ENCODE measurements at places on chromosomes 11 and 22.

GRCh38 chr11:637593-638521 is 788 bp downstream of the DRD4 start:
- DNase-seq: no peak

GRCh38 chr22:22578702-22579424 is 19.8 kb upstream of the PRAME start:
- no peak for DNase-seq

DNA sequence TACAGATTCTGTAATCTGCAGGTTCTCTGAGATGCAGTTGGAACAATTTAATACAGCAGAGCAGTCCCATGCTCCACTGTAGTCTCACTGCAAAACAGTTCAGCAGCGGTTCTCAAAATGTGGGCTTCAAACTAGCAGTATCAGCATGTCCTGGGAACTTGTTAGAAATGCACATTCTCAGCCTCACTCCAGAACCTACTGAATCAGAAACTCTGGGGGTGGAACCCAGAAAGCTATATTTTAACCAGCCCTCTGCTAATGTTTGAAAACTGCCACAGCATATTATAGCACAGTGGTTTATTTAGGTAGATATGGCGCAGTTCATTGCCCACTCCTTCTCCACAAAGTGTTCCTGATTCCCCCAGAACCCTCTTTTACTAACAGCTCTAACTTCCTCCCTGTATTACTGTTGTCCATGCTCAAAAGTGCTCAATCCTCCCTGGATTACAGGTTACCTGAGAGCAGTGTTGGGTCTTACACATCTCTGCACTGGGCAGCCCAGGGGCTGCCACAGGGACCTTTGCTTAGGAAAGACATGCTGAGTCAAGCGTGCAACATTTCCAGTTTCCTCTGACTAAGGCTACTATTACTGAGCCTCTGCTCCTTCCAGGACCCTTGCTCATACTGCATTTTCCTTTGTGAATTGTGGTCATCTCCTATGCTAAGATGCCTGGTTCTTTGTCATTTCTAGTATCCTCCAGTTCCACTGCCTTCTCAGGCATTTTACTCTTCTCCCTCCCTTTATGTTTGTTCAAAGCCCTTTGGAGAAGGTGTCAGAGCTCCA is 7.7 kb upstream of the DGAT2 start:
- DNase-seq: no peak

GRCh38 chr11:18313965-18314763 is 7.8 kb downstream of the HPS5 start:
- no peak for DNase-seq

- DNase-seq: no peak
Observed at GRCh38 chr11:47394322-47395222, 13.8 kb upstream of the SLC39A13 start.

Data from cortex of kidney (tissue), 1 donor.